Cerebellar nuclear complex (tissue), 1 donor: ENCODE measurements at places on chromosomes 16 and 17.
A peak's percentile ranks its signal among the peaks of the same experiment; 100 is the strongest.

DNA sequence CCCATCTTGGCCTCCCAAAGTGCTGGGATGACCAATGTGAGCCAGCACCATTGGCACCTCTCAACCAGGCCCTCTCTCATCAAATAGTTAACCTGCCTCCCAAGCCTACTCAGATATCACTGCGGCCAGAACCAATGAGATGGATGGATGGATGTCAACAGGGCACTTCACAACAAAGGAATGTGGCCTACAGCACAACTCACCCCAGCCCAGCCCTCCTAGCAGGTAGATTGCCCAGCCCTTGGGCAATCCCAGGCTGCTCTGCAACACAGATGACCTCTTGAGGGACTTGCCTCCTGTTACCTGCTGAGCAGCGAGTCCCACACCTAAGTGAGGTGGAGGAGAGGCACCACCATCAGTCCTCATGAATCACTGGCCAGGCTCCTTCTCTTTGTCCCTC lies 22.6 kb upstream of the KIFC3 start:
- no peak for DNase-seq

GRCh38 chr17:37710344-37710886 lies 34.4 kb downstream of the HNF1B start:
- DNase-seq: no peak

GRCh38 chr17:2814481-2815341 lies 18.5 kb downstream of the RAP1GAP2 start:
- DNase-seq: no peak

DNA sequence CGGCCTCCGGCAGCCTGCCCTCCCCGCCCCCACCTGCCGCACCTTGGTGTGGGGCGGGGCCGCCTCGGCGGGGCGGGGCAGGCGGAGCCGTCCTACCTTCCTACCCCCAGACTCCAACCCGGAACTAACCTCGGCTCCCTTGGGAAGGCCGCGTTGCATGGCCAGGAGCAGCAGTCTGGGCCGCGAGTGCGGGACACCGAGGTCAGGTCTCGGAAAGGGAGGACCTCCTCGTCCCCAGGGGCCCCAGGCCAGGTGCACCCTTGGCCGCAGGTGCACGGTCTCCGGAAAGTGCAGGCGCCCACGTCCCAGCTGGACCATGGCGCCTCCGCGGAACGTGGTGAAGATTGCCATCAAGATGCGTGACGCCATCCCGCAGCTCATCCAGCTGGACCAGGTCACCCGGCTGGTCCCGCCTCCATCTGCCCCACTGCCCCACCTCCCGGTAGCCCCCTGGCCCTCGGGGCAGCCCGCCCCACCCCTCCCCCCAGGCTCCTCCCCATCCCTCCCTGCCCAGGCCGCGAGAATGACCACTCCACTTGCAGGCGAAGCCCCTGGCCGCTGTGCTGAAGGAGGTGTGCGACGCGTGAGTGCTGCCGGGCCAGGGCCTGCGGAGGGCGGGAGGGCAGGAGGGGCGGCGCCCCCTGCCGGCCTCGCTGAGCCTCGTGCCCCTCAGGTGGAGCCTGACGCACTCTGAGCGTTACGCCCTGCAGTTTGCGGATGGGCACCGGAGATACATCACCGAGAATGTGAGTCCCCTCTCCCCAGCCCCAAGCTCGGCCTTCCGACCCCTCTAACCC lies at the start of gene ELMO3:
Gene ELMO3, plus strand, starts transcription at position 121 of the 797 bp plus-strand sequence. Its CDS starts 196 bp downstream, at position 317.
- no peak for DNase-seq

GRCh38 chr17:15238057-15238456 lies 27.1 kb downstream of the PMP22 start:
- no peak for DNase-seq

DNA sequence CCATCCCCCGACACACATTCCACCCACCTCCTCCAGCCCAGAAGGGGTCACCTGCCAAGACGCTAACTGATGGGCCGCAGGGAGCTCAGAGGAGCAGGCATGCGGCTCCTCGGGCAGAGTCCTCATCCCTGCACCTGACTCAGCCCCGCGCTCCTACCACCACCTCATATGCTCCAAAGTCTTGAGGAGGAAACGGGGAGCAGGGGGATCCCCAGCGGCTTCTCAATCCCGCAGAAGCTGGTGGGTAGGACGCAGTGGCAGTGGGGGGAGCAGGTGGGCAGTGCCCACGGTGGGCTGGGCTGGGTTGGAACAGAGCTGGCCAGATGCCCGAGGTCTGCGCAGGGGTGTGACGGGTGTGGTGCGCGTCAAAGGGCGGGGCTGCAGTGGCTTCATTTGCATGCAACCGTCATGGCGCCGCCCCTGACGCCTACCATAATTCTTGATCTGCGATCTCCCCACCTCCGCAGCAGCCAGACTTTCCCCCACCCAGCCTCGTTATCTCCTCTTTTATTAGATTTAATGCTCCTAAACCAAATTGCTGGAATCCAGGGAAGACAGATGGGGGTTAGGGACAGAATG lies 39.0 kb upstream of the EMP2 start:
- DNase-seq: no peak

- DNase-seq: no peak
Observed at GRCh38 chr17:81609541-81610311, 27.2 kb downstream of the NPLOC4 start.

GRCh38 chr16:19613834-19614233 lies 58.3 kb downstream of the VPS35L start:
- DNase-seq: no peak

GRCh38 chr17:8210761-8211458 lies 535 bp upstream of the AURKB start:
- DNase-seq: no peak

- DNase-seq: no peak
Observed at GRCh38 chr17:80885947-80886582, 105.6 kb upstream of the CHMP6 start.

DNA sequence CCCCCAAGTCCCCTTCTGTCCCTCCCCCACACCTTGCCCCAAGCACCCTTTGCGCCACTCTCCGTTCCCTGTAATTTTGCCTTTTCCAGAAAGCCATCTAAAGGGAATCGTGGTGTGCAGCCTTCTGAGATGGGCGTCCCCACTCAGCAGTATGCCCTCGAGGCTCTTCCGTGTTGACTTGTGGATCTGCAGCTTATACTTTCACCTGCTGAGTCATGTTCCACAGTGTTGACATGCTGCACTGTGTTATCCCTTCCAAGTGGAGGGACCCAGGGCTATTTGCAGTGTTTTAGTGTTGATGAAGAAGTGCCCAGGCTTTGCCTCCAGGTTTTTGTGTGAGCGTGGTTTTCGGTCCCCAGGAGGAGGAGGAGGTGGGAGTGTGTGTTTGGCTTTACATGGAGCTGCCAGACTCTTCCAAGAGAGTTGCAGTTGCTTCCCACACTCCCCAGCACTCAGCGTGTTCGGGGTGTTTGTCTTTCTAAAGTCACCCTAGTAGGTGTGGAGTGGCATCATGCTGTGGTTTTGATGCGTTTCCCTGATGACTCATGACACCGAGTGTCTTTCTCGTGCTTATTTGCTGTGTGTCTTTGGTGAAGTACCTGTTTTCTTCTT lies 32.1 kb upstream of the JPT2 start:
- no peak for DNase-seq

DNA sequence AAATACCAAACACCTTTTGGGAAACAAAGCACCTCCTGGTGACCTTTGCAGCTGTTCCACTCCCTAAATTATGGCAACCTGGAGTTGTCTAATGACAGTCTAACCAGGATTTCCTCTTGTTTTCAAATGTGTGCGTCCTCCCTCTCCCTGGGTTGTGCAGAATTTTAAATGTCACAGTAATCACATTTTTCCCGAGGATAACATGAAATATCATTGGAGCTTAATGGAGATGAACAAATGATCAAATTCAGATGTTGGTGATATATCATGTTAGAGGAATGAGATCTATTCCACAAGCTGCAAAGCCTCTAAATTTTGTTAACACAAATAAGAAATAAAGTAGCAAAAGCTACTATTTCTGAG lies 86.9 kb upstream of the HLF start:
- DNase-seq: no peak

GRCh38 chr16:70760221-70760620 lies 40.7 kb downstream of the VAC14 start:
- DNase-seq: no peak

GRCh38 chr17:65598746-65599145 lies 37.3 kb upstream of the AXIN2 start:
- DNase-seq: no peak

- DNase-seq: no peak
Observed at GRCh38 chr16:26840691-26841090, 226.0 kb upstream of the C16orf82 start.

GRCh38 chr16:68737046-68737729 lies at the start of gene CDH1:
Gene CDH1 (plus strand): TSS chr16:68737292. CDS start chr16:68737416, 124 bp downstream.
- DNase-seq: no peak

GRCh38 chr16:57809276-57810196 lies 7.2 kb upstream of the KIFC3 start:
- no peak for DNase-seq

- no peak for DNase-seq
Observed at GRCh38 chr17:67441052-67441895, 64.2 kb downstream of the PITPNC1 start.

DNA sequence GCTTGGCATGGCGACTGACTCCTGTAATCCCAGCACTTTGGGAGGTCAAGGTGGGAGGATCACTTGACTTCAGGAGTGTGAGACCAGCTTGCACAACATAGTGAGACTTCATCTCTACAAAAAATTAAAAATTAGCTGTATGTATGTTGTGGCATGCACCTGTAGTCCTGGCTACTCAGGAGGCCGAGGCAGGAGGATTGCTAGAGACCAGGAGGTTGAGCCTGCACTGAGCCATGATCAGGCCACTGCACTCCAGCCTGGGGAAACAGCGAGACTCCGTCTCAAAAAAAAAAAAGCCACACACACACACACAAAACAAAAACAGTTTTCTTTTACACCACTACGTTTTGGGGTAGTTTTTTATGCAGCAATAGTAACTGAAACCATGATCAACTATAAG lies 89.0 kb upstream of the DHX40 start:
- no peak for DNase-seq

DNA sequence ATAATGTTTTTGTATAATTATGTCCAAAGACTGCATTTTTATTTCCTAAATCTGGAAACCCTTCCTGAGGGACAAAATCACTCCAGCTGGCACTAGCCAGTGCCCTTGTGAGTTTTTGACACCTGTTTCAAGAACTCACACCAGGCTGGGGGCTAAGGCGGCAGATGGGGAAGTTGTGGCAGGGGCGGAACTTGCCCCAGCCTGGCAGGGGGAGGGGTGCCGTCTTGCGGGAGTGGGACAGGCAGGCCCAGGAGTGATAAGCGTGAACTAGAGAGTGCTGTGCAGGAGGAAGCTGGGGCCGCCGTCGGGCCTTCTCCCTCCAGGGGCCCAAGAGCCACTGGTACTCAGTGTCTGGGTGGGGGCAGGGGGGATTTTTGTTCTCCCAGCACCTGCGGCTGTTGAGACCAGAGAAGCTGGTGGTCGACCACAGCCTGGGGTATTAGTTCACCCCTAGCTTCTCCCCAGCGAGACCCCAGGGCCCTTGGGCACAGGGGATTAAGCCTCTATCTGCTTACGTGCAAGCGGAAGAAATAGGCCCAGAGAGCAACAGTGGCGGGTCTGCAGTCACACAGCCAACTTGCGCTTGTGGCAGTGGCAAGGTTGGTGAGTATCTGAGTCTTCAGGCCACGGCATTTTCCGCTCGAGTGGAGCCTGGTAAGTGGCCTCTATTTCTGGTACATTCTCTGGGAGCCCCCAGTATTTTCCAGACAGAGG lies 40.2 kb upstream of the PLCG2 start:
- no peak for DNase-seq

DNA sequence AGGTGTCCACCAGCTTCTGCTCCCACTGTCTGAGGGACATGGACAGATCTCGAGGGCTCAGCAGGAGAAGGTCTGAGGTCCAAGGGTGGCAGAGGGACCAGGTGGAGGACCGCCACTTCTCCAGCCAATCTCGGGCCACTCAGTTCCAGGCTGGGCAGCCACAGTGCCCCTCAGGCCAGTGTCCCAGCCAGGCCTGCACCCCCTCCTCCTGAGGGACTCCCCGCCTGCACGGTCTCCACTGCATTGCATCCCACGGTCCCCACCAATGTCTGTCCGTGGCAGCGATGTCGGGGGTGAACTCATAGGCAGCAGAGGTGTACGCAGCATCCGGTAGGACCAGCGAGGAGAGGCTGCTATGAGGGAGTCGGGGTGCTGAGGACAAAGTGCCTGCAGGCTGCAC lies 64.2 kb upstream of the DOC2B start:
- DNase-seq: no peak

DNA sequence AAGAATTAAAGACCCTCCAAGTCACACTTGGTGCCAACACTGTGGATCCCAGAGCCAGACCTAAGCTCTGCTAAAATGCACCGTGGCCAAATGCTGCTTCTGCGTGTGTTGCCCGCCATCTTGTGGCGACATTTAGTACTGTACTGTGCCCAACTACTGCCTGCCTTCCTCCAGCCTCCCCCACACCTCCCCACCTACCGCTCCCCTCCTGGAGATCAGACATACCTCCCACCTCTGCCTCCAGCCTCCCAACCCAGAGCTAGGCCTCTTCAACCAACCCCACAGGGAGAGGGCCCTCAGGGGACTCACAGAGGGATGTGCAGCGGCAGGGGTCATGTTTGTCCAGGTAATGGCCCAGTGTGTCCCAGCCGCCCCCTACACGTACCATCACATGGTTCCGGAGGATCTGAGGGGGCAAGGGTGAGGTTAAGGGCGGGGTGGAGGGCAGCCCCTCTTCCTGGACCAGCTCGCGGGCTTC lies 5.5 kb downstream of the GAS2L2 start:
- peak; percentile 42 for DNase-seq

DNA sequence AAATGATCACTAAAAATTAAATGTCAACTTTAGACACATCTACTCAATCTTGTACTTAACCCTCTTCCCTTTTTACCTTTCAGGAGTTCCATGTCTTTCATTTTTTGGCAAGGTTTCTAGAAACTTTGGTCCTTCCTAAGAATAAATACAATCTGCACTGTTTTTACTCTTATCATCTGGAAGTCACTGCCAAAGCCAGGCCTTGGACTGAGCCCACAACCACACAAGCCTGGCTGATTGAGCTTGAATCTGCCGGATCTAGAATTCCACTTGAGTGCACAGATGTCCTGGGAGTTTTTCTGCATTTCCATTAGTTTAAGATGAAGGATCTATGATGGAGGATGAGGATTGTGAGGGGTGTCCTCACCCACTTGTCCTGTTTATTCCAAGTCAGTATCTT lies 126.1 kb downstream of the VPS53 start:
- DNase-seq: no peak

GRCh38 chr16:51464996-51465395 lies 313.9 kb upstream of the SALL1 start:
- DNase-seq: no peak

DNA sequence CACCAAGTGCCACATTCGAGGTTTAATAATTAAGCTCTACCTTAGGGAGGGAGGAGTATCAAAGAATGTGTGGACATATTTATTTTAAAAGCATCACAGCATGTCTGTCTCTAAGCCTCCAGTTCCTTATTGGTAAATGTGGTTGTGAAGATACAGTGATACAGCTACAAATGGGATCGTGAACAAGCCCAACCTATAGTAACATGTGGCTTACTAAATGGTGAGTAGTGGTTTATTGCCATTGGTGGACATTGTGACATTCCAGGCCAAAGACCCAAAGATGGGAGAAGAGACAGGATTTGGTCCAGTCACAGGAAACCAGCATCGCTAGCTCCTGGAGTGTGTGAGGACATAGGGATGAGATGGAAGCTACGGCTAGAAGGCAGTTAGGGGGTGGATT lies 51.2 kb downstream of the IQCK start:
- no peak for DNase-seq
